ENCODE measurements at places on chromosomes 5 and 9.

- no peak for DNase-seq
Measured at GRCh38 chr5:163670036-163670435, 164.6 kb downstream of the MAT2B start.

DNA sequence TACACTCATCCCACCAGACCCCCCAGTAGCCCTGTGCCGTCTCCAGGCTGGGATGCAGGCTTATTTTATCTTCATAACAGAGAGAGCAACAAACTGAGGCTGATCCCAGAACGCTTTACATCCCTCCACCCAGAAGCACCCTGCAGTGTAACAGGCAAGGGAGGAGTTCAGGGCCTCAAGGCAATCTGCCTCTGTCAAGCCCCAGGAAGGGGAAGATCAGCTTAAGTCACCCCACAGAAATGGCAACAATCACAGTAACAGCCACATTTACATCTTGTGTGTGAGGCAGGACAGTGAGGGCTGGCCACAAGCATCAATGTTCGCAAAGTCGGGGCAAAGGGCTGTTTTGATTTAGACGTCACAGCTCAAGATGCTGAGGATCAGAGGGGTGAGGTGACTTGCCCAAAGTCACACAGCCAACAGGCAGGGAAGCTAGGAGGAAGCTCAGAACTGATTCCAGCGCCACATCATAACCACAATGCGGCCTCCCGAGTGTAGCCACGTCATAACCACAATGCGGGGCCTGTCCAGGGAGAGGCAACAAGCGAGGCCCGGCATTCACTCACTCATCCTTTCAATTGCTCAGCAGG is 14.4 kb downstream of the STK10 start:
- peak; percentile 76 for DNase-seq

DNA sequence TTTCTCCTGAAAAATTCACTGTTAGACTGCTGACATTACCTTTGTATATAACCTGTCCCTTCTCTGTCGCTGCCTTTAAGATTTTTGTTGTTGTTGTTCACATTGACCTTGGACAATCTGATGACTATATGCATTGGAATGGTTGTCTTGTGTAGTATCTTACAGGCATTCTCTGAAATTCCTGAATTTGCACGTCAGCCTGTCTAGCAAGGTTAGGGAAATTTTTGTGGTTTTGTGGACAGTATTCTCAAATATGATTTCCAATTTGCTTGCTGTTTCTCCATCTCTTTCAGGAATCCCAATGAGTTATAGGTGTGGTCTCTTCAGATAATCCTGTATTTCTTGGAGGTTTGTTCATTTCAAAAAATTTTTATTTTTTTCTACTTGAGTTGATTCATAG is 140.8 kb downstream of the PRR16 start:
- DNase-seq: no peak

DNA sequence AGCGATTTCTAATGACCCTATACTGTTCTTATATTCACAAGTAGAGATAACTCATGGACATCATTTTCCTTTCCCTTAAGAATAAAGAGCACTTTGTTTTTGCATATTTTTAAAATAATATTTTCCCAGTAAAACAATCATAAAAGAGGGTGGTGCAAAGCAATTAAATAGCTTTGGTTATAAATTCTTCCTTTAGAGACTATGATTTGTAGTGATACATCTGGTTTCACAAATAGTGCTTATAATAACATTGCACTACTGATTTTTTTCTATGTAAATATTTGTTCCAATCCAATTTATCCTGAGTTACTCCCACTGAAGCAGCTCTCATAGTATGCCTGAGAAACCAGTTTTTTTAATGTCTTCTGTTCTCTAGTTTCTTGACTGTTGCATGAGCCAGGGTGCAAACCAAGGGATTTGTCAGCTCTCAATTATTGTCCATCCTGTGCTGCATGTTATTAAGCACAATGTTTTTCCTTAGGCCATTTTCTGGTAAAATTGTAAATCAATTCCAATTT is 74.7 kb downstream of the LURAP1L start:
- DNase-seq: no peak

GRCh38 chr5:78157001-78157400 is 137.5 kb downstream of the AP3B1 start:
- DNase-seq: no peak

DNA sequence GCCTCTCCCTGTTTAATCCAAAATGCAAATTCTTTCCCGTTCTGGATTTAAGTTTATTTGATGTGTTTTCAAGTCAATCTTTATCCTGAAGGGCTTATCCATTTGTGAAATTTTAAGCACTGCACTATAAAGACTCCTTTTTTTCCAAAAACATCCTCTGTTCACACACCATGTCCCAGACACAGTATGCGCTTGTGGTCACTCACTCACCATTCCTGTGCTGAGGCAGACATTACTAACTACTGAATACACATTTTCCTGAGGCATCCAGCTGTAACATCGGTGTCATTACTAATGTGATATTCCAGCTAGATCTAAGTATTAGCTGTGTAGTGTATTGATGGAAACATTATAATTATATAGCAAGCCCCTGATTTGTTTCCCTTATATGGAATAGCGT is 298.4 kb downstream of the KCTD16 start:
- DNase-seq: no peak

GRCh38 chr9:18748251-18748701 is 274.3 kb downstream of the ADAMTSL1 start:
- DNase-seq: no peak

DNA sequence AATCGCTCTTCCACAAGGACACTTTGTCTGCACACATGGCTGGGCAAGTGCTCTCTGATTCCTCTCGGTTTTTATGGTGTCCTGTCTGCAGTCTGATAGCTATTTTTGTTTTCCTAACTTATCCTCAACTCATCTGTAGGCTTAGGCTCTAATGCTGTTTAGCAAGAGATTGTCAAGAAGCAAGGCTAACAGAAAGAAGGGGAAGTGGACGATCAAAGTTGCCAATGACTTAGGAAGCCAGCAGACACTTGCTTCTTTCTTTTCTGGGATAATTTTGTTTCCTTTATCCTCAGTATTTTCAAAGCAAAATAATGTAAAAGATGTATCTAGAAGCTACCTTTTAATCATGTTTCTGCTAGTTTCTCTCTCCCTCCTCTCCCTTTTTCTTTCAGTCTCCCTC is 130.7 kb downstream of the PRKACG start:
- no peak for DNase-seq

- DNase-seq: no peak
Measured at GRCh38 chr5:124317451-124317850, 429.0 kb downstream of the ZNF608 start.

DNA sequence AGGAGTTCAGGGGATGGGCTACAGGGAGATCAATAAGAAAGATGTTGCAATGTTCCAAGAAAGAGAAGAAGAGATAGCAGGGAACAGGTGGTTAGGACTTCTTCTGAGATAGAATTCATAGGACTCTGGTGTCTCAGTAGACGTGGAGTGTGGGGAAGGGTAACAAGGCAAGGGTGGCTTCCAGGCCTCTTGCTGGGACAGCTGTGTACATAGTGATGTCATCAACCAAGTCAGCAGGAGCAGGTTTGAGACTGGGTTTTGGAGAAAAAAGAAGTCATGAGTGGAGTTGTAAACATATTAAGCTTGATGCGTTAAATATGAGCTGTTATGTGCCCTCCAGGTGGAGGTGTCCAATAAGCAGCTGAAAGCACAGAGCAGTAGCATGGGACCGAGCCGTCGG is 211.8 kb upstream of the RASEF start:
- DNase-seq: no peak

DNA sequence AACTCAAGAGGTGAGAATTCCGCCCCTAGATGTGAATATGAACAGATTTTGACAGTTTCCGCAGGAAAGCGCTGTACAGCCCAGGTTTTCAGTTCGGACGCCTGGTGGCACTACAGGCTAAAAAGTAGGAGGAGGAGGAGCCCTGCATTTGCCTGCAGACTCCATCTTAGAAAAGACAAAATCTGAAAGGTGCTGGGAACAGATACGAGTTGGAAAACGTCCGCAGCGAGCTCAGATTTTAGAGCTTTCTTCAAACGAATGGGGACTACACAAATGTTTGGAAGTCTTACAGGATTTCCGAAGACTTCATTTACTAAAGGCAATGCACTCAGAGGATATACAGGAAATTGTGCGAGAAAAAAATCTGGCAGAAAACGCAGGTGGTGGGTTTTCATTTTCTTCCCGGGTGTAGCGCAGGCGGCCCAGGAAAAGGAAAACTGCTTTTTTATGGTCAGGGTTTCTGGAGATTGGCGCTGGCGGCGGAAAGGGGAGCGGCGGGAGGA is 9.9 kb upstream of the PCDHB2 start:
- DNase-seq: peak; percentile 36

DNA sequence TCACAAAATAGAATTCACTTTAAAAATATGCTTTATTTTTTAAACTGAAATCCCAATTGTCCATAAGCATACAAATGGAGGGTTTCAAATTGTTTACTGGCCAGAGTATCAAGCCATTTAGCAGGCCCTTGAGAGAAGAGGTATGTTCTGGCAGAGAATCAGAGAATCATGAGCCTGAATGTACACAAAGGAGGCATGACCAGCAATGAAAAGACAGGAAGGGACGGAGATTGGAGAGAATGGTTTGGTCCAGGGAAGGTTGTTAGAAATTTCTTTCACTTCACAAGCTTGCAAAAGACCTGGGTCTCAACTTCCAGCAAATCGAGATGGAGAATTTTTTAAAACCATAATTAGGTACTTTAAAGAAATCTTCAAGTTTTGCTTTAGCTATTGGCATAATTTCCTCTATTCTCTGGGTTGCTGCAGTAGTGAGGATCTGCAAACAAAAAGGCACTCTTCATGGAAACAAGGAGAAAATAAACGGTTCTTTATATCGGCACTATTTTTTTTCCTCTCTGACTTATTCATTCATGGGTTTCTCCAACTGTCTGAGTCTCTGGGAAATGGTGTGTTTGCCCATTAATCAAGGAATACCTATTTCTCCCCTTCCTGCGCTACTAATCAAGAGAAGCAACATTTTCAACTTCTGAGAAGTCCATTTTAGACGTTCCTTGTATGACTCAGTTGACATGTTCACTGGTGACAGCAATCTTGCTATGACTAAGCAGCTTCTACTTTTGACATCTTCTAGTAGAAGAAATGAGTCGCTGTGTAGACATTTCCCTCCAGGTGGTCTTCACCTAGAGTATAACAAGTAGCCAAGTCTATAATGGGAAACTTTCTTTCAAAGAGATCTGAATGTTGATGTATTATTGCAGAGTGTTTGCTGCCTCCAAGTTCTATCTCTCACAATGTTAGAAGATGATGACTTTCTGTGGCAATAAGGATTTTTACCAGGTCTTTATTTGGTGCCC is 23.1 kb upstream of the ERCC6L2 start:
- peak; percentile 5 for DNase-seq

DNA sequence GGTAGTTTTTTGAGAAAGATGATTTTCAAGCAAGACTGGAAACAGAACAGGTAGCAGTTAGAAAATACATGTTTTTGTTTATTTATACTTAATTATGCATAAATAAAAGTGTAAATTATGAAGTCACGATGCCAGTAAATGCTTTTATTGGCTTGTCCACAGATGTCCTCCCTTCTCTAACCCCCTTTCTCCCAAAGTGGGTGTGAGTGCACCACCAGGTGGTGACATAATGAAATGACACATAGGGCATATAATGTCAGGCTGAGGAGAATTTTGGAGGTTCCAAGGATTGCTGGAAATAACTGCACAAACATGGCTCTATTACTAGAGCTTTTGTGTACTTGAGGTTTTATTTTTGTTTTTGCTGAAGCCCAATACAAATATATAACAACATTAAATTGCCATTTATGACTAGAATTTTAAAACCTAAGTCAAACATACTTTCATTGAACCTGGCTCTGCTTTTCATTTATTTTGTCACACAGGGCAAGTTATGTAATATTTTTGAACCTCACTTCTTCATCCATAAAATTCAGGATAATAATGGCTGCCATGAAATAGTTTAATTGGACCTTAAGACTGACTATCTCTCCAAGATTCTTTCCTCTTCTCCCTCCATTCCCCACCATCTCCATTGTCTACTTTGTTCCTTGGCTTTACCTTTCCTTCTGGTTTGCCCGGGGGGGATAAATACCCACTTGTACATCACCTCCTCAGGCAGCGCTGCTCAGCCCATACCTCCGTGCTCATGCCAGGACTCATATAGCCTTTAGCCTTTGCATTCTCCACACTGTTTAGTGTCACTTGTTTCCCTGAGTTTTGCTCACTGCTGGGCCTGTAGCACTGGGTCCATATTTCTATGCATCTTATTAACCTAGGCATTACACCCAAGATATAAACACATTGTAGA is 168.8 kb downstream of the PDE4D start:
- DNase-seq: peak; percentile 15

DNA sequence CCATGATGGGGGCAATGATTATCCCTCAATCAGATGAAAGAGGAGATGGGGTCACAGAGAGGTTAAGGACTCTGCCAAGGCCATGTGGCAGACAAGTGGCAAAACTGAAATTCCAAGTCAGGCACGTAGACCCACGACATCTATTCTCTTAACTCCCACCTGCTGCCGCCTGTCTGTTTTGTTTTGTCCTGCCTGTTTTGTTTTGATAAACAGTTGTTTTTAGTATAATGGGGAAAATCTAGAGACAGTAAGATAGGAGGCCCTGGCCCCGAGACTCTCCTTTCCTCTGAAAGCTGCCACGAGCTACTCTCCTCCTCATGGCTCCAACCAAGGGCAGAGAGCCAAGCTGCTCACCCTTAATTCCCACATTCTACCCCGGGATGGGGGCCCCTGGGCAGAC is 4.9 kb downstream of the FSTL4 start:
- DNase-seq: no peak

All from CD4-positive, alpha-beta T cell treated with Interleukin-4 for 4 hours (primary cell).